Stimulated activated CD8-positive, alpha-beta memory T cell treated with anti-CD3 and anti-CD28 coated beads, Interleukin-2, amount 100 ng/mL, for 1 hour (primary cell): ENCODE measurements at places on chromosomes 5 and 9.

DNA sequence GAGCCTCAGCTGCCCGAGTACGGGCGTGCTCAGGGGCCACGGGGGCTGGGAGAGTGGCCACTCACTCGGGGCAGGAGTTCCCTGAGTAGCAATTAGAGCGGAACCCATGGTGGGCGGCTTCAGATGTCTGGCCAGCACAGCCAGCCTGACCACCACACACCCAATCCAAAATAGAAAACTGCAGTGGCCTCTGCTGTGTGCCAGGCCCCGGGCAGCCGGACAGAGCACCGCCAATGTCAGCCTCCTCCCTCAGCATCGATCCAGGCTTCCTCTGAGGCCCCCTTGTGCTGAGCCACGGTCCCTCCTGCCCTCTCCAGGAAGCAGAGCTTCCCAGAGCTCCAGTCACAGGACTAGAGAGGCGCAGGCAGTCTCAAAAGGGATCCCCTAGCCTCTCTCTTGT, 2.7 kb downstream of the ADAMTS2 start:
- no peak for DNase-seq

GRCh38 chr5:158999339-158999738, 100.4 kb downstream of the EBF1 start:
- no peak for DNase-seq

DNA sequence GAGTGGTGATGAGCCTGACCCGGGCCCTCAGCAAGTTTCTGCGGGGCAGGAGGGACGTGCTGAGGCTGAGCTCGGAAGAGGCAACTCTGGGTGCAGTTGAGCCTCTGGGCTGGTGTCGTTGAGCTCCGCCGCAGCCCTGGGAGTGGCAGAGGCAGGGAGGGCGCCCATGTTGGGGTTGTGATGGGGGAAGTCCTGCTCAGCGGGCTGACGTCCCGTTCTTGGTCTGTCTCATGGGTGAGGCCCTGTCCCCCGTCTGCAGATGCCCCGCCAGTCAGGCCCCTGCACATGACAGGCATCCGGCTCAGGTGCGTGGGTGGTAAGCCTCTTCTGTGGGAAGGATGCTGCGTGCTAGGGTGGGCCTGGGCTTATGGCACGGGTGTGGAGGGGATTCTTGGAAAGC, 64.3 kb downstream of the RXRA start:
- DNase-seq = no peak

GRCh38 chr9:88927510-88927909, 63.8 kb upstream of the S1PR3 start:
- no peak for DNase-seq

GRCh38 chr5:31221001-31221400, 27.5 kb downstream of the CDH6 start:
- no peak for DNase-seq
